ENCODE measurements at places on chromosomes 7 and 10.

GRCh38 chr10:17190602-17191001 is 10.9 kb downstream of the TRDMT1 start:
- no peak for DNase-seq

DNA sequence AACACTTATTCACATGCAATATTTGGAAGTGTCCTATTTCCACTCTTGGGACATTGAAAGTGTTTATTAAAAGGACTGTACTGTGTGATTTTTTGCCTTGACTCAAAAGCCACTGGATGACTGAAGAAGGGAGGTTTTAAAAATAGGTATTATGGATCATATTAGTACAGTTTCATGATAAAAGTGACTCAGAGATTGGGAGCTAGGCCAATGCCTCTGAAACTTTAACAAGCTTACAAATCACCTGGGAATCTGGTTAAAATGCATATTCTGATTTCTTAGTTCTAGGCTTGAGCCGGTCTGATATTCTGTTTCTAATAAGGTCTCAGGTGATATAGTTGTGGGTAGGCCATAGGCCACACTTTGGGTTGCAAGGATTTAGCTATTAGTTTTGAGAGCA is 191.2 kb downstream of the PLXDC2 start:
- no peak for DNase-seq

DNA sequence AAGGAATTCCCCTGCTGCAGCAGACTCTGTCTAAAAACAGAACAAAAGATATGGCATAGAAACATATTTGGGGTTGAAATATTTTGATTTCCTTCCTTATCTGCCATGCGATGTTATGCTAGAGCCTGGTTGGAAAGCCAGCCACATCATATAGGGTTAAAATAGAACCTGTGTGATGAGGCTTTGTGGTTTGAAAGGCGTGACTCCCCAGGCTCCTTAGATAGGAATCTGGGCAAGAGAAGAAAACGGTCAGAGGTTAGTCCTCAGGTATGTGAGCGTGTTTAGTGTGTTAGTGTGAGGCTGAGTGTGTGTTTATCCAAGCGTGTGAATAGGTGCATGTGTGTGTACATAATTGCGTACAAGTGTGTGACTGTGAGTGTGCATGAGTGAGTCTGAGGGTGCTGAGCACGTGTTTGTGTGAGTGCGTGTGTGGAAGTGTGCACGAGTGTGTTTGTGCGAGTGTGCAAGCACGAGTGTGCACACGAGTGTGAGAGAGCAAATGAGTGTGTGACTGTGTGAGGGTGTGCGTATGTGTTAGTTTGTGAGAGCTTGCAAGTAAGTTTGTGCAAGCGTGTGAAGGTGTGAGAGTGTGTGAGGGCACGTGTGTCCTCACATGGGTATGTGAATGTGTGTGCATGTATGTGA is 79.9 kb downstream of the COL26A1 start:
- no peak for DNase-seq

- no peak for DNase-seq
Observed at GRCh38 chr7:75843613-75844116, 30.1 kb upstream of the CCL24 start.

- DNase-seq = no peak
Observed at GRCh38 chr7:122552769-122553168, 146.1 kb downstream of the RNF133 start.

DNA sequence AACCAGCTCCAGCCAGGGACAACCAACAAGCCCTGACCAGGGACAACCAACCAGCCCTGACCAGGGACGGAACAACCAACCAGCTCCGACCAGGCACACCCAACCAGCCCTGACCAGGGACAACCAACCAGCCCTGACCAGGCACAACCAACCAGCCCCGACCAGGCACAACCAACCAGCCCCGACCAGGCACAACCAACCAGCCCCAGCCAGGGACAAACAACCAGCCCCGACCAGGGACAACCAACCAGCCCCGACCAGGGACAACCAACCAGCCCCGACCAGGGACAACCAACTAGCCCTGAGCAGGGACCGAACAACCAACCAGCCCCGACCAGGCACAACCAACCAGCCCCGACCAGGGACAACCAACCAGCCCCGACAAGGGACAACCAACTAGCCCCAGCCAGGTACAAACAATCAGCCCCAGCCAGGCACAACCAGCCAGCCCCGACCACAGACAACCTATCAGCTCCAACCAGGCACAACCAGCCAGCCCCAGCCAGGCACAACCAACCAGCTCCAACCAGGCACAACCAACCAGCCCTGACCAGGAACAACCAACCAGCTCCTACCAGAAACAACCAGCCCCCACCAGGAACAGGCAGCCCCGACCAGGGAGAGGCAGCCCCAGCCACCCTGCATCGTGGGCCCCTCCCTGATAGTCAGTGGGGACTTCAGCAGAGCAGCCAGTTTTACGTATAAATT is 56.4 kb downstream of the PROSER2 start:
- no peak for DNase-seq

- DNase-seq = no peak
Observed at GRCh38 chr7:36128448-36129047, 24.5 kb upstream of the EEPD1 start.

- no peak for DNase-seq
Observed at GRCh38 chr7:12827219-12827821, 139.9 kb downstream of the ARL4A start.

- DNase-seq = peak; percentile 62
Observed at GRCh38 chr7:47600199-47601118, 18.5 kb upstream of the TNS3 start.

GRCh38 chr10:95588025-95588424 is 26.9 kb upstream of the SORBS1 start:
- no peak for DNase-seq

DNA sequence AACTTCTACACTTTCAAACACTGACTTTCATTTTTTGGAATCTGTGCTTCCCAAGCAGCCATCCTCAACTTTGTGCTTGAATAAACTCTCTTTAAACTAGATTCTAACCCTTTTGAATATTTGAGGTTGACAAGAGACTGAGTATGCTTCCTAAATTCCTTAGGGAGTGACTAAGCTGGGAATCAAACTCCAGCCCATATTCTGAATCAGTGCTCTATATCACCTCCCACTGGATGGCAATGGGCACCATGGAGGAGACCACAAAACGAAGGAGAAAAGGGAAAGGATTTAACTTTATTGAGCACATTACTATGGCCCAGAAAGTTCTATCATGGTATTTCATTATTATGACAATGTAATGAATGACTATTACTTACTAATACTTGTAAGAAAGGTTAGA is 17.2 kb upstream of the SLC26A4 start:
- no peak for DNase-seq

DNA sequence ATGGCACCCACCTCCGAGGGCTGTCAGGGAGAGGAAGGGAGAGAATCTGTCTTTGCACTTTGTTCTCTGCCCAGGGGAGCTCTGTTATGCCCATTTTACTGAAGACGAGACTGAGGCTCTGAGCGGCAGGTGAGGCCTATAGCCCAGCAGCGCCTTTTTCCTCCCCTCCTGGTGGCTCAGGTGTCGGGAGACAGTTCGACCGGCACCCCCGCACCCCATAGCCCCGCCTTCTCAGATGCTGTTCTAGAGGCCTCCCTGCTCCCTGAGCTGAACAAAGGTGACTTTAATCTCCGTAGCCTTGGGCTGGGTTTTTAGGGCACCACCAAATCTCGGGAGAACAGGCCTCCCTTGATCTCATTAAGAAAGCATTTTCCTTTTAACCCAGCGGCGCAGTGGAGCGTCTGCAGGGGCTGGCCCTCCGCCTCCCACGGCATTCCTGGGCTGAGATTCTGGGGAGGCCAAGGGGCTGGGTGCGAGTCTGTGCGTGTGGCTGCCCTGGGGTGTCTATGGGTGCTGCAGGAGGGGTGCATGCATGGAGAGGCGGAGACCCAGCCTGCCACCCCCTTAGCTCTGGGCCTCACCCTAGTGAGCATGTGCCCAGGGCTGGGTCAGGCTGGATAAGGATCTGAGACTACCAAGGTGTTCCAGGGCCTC is 3.3 kb downstream of the LFNG start:
- DNase-seq = no peak

GRCh38 chr10:15223174-15223573 is 54.7 kb upstream of the NMT2 start:
- no peak for DNase-seq

GRCh38 chr10:17181110-17181509 is 20.4 kb downstream of the TRDMT1 start:
- no peak for DNase-seq

GRCh38 chr10:71538608-71539260 is 142.0 kb downstream of the CDH23 start:
- DNase-seq = no peak

DNA sequence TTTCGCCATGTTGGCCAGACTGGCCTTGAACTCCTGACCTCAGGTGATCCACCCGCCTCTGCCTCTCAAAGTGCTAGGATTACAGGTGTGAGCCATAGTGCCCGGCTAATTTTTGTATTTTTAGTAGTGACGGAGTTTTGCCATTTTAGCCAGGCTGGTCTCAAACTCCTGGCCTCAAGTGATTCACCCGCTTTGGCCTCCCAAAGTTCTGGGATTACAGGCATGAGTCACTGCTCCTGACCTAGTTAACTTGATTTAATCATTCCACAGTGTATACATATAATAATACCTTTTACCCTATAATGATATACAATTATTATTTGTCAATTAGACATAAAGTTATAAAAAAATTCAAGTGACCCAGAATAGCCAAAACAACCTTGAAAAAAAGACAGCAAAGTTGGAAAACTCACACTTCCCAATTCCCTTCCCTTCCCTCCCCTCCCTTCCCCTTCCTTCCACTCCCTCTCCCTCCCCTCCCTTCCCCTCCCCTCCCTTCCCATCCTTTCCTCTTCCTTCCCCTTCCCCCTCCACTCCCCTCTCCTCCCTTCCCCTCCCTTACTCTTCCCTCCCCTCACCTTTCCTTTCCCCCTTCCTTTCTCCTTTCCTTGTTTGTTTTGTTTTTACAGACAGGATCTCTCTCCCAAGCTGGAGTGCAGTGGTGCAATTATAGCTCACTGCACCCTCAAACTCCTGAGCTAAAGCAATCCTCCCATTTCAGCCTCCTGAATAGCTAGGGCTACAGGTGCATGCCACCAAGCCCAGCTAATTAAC is 14.8 kb upstream of the ZMIZ2 start:
- DNase-seq = no peak

DNA sequence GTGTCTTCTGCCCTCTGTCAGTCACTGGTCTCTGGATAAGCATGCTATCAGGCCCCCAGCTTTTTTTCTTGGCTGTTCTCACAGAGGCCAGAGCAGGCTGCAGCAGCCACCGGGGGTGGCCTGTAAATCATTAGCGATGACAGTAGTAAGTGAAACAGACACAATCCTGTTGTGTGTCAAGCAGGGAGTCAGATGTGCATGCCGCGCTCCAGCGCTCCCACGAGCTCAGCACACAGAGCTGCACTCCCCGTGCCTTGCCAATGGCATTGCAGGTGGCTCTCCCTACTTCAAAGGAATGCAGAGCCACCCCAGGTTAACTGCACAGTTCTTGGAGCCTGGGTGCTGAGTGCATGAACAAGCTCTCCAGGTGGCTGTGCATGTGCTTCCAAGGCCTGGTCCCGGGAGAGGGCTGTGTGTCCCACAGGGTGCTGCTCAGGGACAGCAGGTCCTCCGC is 226.1 kb downstream of the GLRX3 start:
- DNase-seq = no peak

- DNase-seq = no peak
Observed at GRCh38 chr7:43931346-43931745, 5.1 kb downstream of the UBE2D4 start.

DNA sequence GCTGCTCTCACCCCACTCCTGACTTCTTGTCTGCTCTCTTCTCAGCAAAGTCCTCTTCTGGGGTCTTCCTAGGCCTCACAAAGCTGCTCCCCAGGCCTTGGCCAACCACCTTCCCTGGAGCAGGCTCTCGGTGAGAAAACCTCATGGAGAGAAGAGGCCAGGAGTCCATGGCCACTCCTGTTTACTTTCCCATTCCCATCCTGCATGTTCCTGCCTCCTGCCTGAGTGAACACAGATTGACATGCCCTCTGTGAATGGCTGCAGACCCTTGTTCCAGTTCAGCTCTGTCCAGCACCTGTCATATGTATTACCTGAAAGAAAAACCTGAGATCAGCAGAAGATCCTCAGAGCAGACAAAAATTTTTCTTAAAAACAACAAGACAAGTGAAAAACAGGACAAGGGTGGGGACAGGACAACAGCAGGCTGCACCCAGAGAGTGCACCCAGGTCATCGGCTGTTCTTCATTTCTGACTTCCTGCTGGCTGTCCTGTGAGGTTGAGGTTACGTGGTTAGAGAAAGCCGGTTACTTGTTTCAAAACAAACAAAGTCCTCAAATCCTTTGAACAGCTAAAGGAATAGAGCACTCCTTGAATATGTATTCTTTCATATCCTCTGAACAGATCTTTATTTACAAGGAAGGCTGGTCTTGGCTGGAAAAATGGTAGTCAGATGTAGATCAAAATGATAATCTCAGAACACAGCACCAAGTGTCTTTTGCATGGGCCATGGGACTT is 34.0 kb upstream of the DLD start:
- DNase-seq = peak; percentile 58

GRCh38 chr7:144720149-144720548 is 115.7 kb downstream of the TPK1 start:
- DNase-seq = no peak

GRCh38 chr10:103712898-103713498 is 142.4 kb downstream of the SH3PXD2A start:
- peak; percentile 56 for DNase-seq

- DNase-seq = no peak
Observed at GRCh38 chr7:126778101-126778500, 474.6 kb downstream of the GRM8 start.

DNA sequence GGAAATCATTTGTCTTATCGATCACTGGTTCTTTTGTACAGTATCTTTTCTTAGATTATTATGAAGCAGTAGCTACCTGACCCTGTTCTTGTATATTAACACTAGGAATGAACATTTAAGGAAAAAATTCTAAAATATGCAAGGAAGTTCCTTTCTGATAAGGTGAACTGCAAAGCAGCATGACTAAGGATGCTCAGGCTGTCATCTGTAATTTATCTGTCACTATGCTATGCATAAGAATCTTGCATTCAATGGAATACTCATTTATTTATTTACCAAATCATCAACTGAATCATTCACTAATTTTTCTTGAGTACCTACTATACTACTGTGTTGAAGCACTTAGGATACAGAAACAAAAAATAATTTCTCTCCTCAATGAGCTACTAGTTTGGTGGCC is 5.8 kb downstream of the GSDME start:
- DNase-seq = no peak

GRCh38 chr10:48769706-48770435 is 85.2 kb downstream of the WDFY4 start:
- DNase-seq = no peak

Data from MV-4-11 (cell line).